ENCODE measurements at places on chromosomes 5 and 9.

DNA sequence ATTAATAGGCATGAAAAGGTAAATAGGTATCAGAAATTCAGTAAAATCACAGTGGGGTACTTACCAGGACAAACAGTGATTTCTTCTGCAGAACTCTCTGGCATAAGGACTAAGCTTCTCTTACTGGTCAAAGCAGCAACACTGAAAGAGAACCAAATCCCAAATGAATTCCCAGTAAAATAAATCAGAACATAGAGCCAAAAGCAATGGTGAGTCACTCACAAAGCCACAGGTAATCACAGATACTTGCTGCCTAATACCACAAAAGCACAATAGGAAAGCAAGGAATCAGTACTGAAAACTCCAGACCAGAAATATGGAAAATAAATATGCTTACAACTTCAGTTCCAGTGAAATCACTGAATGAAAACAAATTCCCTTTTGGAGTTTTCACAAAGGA is 50.7 kb downstream of the UIMC1 start:
- no peak for DNase-seq

DNA sequence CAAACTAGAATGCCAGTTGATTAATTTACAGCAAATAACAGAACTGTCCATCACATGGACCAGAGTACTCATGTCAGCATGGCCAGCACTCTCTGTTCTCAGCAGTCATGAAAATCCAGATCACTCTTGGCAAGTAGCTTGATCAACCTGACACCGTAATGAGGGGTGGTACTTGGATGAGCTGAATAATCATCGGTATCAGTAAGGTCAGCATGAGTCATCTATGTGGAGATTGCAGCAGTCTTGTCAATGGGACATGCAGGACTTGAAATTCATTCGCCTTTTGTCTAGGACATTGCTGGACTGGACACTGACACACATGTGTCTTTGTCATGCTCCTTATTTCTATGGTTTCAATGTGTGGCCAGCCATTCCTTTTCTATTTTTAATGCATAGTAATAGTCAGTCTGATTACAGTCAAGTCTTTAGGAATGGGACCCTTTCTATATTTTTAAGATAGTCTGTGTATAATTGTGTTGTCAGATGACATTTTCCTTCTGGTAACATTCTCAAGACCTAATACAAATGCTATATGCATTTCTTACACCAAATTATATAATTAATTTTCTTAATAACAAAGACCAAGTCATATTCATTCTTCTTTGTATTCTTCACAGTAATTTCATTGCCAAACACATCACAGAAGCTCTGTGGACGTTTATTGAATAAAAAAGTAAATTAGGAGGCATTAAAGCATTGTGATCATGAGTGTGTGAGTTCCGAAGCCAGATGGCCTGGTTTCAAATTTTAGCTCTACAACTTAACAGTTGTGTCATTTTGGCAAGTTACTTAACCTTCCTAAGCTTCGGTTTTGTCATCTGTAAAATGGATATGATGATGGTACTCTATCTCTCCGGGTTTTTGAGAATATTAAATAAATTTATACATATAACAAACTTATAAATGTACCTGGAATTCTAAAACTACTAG is 57.4 kb downstream of the ADAMTSL1 start:
- no peak for DNase-seq

- no peak for DNase-seq
These were observed 61.6 kb downstream of the ERCC6L2 start for GRCh38 chr9:95937131-95937530.

- DNase-seq, result no peak
These were observed 20.6 kb downstream of the GGTA1 start for GRCh38 chr9:121478816-121479676.

DNA sequence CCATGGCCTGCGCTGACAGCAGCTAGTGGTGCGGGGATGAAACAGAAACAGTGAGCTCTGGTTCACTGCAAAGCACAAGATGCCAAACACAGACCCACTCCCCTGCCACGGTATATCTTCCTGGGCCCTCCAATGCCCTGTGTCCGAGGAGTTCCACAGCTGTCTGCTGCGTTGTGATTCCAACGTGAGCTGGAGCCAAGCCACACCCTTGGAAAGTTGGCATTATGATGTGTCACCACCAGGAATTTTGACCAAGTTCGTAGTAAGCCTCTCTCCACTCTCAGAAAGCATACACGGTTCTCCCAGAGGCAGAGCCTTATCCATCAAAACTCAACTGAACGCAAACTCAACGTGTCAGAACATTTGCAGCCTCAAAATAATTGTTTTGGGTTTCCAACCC is 55.6 kb downstream of the MACROH2A1 start:
- no peak for DNase-seq

GRCh38 chr9:7164440-7165330 is 406.9 kb downstream of the KDM4C start:
- no peak for DNase-seq

DNA sequence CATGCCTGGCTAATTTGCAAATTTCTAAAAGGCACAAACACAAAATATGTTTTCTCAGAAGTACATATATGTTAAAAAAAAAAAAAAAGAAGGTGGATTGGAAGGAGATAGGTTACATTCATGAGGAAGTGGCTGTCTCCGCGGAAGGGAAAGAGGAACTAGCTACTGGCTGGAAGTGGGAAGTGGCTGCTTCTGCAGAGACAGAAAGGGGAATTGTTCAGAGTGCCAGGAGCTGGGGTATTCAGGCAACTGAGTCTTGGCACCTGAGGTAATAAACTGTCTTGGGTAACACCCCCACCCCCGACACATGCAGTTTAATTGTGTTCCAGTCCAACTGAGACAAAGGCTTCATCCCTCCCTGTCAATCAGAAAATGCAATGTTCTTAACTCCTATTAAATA is 45.6 kb downstream of the S1PR3 start:
- no peak for DNase-seq

GRCh38 chr9:132350861-132351315 is 3.9 kb downstream of the SETX start:
- no peak for DNase-seq

DNA sequence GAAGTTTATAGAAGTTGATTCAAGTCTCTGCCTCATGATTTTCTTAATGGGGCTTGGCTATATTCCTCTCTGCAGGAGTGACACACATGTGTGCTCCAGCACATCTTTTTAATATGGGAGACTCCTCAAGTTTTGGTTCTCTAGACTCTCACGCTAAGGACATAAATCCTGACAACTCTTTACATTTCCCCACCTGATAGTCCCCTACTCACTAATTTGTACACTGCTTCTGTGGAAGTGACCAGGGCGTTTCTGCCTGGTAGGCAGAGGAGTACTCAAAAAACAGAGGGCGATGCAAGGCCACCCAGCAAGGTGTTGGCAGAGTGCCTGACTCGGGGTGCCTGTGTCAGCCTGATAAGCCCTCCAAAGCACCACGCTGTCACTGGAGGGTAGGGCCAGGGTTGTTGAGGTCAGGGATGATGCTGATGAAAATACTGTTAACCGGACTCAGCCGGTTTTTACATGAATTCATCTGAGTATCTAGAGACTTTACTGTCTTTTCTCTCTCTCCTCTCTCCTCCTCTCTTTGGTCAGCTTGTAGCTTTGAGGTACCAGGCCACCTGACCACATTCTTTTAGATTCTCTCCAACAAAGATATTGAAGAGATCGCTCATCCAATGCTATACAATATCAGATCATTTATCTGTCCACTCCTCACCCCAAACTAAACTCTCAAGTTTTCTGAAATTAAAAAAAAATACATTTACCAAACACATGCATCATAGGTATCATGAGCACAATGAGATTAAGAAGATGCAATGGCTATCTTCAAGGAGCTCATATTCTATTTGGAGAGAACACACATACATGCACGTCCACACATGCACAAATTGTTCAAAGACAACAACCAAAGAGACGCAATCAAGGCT is 205.2 kb downstream of the PIK3R1 start:
- DNase-seq, result no peak

DNA sequence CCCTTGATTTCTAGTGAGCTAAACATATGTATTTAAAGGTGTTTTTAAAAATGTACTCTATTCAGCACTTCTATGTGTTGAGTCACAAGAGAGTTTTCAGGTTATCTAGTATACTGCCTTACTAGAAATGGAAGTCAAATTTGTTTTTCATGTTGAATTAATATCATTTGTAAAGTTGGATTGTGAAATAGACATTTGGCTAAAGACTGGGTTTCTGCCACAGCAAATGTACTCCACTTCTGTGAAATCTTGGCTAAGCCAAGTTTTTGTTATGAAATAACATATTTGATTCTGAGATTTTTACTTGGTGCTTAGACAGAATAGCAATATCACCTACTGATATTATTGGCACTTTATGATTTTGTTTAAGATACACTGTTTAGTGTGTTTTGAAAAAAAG is 106.0 kb downstream of the CWC27 start:
- no peak for DNase-seq

GRCh38 chr5:177545487-177546257 is 8.7 kb downstream of the FAM193B start:
- DNase-seq, result no peak

DNA sequence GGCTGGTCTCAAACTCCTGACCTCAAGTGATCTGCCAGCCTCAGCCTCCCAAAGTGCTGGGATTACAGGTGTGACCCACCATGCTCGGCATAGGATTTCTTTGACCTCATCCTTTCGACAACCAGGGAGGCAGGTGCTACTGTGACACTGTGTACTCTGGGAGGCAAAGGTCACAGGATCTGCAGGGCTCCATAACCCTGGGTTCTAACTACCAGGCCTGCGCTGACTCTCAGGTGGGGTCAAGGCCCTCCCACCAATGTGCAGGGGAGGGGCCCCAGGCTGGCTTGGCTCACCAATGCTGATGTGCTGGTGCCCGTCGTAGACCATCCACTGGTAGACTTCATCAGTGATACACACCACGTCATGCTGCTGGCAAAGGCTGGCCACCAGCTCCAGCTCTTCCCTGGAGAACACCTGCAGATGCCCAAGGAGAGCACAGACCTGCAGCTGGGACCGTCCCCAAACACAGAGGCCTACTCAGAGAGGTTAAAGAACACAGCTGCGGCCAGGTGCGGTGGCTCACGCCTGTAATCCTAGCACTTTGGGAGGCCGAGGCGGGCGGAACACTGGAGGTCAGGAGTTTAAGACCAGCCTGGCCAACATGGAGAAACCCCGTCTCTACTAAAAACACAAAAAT is 7.0 kb upstream of the SPOUT1 start:
- no peak for DNase-seq

DNA sequence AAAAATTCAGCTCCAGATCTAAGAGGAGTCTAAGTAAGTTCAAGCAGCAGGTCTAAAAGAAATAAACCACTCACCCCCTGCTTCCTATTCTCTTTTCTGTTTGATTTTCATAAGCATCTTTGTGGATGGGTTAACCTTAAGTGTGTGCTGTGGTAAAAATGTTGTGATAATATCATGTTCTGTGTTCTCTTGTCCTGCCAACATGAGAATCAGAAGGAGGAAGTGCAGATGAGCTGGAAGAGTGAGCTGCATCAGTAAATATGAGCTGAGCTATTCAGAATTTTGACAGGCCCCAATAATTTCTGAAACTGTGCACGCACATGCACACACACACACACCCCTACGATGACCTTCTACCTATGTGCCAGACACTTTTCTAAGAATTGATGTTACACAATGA is 186.5 kb upstream of the ANKRD55 start:
- no peak for DNase-seq

DNA sequence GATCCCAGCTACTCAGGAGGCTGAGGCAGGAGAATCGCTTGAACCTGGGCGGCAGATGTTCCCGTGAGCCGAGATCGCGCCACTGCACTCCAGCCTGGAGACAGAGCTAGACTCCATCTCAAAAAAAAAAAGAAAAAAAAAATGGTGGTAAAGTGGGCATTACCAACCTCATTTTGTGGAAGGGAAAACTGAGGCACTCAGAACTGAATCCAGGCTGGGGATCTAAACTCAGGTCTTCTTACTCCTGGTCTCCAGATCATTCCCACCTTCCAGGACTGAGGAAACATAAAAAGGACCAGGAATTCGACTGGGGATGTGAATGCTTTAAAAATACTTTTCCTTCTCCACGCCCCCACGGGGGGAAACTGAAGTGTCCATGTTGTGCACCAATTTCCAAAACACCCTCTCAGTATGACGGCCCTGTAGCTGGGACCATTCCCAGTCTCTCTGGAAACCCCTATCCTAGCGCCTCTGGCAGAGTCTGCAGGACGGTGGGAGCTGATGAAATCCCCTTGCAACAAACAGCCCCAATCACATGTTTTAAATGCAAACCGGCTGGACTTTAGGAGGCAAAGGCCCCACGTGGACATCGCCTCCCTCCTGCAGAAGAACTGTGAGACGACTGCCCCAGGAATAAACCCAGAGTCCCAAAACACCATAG is 8.9 kb upstream of the AKNA start:
- peak; percentile 54 for DNase-seq

DNA sequence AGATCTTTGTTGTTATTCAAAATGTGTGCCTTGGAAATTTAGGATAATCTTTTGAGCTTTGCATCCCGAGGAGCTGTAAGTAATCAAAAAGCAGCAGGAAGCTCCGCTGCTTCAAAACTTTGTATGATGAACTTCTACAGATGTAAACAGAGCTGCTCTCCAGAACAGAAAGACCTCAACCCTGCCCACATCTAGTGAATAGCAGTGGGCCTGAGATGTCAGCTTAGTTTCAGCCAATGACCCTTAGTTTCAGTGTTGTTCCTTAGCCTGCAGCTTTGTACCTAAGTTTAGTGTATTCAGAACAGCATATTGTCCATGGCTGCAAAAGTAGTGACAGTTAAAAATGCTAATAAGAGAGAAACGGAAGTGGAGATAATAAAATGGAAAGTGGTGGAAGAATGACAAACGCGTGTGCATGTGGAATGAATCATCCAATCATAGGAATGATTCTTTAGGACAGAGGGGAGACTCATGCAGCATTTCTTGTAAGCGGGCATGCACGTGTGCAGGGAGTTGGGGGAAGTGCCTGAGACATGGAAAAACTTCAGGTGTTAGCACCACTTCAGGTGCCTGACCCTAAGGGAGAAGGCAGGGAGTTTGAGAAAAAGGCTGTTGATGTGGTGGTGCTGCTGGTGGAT is 24.9 kb downstream of the SNX24 start:
- no peak for DNase-seq

DNA sequence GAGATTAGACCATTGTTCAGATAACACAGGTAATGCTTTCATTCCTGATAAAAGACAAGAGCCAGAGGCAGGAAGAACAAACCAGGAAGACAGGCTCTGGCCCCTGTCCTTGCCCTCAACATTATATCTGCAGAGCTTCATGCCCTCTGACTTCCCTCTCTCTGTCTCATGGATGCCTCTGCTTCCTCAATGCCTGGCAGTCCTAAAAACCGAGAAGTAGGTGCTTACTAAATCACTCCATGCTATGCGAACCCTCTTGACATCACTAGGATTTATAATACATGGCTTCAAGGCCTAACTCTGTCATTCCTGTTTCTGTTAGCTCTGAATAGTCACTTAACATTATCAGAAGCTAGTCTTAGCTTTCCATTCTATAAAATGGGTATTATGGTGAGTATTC is 117.8 kb downstream of the TLR4 start:
- DNase-seq, result no peak

- no peak for DNase-seq
These were observed 508.0 kb downstream of the PTPRD start for GRCh38 chr9:10104774-10105173.

DNA sequence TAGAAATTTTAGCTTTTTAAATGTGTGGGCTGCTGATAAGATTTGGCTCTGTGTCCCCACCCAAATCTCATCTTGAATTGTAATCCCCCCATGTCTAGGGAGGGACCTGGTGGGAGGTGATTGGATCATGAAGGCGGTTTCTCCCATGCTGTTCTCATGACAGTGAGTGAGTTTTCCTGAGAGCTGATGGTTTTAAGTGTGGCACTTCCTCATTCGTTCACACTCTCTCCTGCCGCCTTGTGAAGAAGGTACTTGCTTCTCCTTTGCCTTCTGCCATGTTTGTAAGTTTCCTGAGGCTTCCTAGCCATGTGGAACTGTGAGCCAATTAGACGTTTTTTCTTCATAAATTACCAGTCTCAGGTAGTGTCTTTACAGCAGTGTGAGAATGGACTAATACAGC is 127.8 kb upstream of the MVB12B start:
- DNase-seq, result no peak

Data from NCI-H1930 (cell line).